ENCODE measurements at places on chromosomes 7 and 10. TPM values are rescaled to one million over a fixed set of nuclear protein-coding genes. Genes with fewer than 3 reads are reported as not detected.

DNA sequence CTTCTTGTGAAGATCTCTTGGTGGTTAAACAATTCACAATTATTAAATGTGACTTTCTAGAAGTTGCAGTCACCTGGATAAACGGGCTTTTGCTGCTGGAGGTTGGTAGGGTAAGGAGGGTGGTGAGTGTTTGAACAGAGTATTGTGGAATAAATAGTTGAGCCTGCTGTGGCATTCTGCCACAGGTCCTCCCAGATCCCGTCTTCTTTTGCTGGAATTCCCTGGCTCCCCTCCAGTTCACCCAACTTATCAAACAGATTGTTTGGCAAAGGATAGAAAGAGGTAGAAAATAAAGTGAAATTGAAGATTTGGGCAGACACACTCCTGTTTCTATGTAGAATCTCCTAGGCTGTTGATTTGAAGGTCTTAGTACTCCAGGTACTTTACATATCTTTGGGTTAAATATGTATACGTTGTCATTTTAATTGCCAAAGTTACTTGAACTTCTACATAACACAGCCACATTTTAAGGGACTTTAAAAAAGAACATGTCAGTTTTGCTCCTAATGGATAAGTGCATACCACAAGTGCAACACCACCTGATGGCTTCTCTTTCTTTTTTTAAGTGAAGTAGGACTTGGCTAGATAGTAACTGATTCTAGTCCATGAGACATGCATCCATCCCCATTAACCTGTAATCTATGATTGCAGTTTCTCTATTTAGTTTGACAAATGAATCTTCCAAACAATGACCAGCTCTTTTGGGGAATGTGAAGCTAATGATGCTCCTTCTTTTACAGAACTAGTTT, 83.0 kb downstream of the ARL4A start:
- DNase-seq: no peak

GRCh38 chr7:69078997-69079769, 519.1 kb upstream of the AUTS2 start:
- DNase-seq: no peak

GRCh38 chr10:109374215-109374614, 549.1 kb downstream of the XPNPEP1 start:
- DNase-seq: no peak

GRCh38 chr7:100674411-100675104, 1.0 kb downstream of the GNB2 start:
- DNase-seq: peak; percentile 53

DNA sequence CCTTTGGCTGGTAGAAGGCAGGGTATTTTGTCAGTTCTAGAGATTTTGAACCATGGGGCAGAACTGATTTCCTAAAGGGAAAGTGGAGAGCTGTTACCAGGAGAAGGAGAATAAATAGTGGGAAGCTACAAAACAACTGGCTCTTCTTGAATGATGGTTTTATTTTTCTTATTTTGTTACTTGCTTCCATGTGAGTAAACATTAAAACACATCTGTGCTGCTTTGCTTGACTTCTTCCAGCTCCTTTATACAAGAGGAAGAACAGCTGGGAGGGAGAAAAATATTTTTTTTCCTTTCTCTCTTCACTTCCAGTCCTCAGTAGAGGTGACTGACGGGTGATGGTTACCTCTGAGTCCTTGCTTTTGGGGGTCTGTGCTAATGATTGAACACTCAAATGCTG, 30.0 kb upstream of the SYPL1 start:
- DNase-seq: no peak

GRCh38 chr7:153432063-153432462, 620.1 kb upstream of the DPP6 start:
- no peak for DNase-seq

DNA sequence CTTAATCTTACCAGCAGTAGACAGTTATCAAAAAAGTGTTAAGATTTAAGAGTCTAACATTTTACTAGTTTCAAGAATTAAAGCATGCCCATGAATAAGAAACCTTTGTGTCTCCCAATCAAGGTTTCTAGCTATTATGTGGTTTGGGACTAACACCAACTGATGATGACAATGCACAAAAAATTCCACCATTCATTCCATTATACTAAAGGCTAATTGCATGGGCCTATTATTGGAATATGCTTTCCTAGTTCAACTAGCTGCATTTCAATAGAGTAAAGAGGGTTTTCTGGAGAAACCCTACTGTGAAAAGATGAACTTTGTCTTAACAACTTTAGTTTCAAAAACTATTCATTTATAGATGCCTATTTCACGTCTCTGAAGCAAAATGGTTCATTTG, 44.6 kb downstream of the UBE2H start:
- DNase-seq: no peak

DNA sequence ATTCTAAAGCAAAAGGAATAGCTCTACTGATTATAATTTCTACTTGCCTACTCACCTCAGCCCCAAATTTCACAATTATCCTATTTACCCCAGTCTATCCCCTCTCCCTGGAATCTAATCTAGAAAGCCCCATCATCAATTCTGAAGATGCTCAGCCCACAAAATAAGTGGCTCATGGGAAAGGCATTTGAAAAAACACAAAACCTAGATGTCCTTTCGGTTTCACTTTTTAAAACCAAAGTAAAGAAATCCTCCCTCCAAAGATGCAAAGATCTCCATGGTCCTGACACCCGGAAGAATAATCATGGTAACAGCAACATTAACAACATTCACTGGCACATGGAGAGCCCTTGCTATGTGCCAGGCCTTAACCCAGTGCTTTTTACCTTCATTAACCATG, 224.8 kb downstream of the FGFR2 start:
- no peak for DNase-seq

GRCh38 chr7:127177156-127177555, 75.6 kb downstream of the GRM8 start:
- no peak for DNase-seq

DNA sequence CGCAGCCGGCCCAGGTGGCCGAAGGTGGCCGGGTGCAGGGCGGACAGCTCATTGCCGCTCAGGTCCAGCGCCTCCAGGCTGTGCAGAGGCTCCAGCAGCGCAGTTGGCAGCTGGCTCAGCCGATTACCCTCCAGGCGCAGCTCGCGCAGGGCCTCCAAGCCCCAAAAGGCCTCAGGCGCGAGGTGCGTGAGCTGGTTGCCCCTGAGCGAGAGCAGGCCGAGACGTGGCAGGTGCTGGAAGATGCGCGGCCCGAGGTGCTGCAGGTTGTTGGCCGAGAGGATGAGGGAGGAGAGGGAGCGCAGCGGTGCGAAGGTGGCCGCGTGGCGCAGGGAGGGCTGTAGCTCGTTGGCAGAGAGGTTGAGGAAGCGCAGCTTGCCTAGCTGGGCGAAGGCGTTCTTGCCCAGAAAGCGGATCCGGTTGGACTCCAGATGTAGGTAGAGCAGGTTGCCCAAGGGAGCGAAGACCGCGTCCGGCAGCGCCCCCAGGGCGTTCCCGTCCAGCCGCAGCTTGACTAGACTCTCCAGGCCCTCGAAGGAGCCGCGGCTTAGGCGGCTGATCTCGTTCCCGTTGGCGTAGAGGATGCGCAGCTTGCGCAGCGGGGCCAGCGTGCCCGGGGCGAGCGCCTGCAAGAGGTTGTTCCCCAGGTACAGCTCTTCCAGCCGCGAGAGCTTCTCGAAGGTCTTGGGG, 923 bp downstream of the TRIL start:
- peak; percentile 52 for DNase-seq

GRCh38 chr10:110609605-110610004, 34.5 kb upstream of the RBM20 start:
- DNase-seq: no peak

GRCh38 chr10:60069311-60069710, 163.0 kb upstream of the CCDC6 start:
- DNase-seq: no peak

DNA sequence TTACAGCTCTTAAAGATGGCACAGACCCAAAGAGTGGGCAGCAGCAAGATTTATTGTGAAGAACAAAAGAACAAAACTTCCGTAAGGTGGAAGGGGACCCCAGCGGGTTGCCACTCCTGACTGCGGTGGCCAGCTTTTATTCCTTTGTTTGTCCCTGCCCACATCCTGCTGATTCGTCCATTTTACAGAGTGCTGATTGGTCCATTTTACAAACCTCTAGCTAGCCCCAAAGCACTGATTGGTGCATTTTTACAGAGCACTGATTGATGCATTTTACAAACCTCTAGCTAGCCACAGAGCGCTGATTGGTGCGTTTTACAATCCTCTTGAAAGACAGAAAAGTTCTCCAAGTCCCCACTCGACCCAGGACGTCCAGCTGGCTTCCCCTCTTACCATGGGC, 16.8 kb upstream of the CCSER2 start:
- DNase-seq: no peak

DNA sequence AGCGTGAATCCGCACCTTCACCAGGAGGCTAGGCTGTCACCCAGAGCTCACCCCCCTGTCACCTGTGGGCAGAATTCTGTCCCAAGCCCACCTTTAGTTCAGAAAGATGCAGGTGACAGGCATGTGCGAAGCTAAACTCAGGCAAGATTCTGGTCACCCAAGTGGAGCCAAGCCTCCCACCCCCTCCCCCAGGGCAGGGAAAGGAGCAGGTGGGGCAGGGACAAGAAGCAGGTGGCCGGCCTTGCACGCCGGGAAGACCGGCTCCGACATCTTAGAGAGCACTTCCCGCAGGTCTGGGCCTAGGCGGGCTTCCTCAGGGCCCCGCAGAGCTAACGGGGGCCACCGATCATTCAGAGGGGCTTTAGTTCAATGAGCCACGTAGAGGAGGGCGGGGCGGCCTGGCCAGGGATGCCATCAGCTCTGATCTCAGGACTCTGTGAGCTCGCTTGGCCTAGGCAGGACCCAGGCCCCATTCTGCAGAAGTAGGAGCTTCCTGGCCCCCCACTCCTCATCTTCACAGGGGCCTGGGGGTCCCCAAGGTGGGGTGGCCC, 19.9 kb downstream of the UNCX start:
- DNase-seq: peak; percentile 18

GRCh38 chr10:47261121-47261520, 38.9 kb upstream of the GDF10 start:
- no peak for DNase-seq

DNA sequence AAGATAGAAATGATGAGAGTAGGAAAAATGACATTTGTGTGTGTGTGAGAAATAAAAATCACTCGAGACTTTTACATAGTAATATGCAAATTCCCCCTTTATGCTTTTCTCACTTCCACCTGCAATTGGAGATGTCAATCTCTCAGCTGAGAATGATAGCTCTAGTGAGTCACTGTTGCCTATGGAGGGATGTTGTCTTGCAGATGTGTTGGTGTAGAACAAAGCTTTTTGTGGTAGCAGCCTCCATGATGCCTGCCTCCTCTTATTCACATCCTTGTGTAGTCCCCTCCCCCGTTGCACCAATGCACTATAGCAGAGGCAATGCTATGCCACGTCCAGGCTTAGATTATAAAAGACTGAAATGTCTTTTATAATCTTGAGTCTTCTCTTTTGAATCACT, 33.8 kb downstream of the SPAG6 start:
- no peak for DNase-seq

DNA sequence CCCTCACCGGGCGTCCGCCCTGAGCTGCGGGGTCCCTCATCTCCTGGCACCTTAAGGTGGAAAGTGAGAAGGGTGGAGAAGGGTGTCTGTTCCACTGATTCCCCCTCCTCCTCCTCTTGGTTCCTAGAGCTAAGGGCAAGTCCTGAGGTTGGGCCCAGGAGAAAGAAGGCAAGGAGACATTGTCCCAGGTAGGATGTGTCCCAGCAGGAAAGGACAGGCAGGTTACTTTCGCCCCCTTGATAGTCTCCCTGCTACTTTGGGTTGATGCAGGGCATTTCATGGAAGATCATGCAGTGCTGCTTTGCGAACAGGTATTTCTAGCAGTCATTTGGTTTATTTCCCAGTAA, 582 bp downstream of the STEAP2 start:
- no peak for DNase-seq

DNA sequence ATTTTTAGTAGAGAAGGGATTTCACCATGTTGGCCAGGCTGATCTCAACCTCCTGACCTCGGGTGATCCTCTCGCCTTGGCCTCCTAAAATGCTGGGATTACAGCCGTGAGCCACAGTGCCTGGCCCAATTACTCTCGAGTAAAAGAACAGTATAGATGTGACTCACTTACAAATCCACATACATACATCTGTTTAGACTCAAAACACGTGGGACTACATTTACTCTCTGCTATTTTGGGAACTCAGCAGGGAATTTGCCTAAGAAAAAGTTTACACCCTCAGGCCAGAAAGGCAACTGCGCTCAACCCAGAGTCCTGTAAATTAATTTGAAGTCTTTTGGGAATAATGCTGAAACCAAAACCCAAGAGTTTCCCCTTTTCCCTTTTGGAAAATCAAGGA, 289.7 kb downstream of the KLF6 start:
- no peak for DNase-seq

DNA sequence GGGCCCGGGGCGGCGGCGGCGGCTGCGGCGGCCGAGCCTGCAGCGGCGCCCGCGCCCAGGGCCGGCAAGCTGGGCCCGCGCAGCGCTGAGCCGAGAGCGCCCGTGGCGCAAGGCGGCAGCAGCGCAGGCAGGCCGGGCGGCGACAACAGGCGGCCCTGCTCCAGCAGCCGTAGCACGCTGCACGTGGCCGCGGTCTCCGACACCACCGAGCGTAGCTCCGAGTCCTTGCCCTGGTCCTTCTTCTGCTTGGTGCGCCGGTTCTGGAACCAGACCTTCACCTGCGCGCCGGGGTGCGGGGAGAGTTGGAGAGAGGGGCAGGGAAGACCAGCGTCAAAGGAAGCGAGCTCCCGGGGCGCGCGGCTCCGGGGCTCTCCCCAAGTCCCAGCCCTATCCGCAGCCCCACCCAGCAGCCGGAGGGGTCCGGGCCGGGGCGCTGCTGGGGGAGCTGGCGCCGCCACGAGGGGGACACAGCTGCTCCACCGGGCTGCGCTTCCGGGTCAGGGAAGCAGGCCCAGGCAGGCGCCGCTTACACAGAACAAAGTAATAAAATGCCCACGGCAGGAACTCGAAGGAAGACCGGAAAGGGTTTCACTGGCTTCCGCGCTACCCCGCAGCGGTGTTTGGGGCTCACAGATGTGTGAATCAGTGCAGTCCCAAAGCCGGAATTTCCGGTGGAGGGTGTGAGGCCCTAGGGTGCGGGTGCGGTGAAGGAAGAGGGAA, 3.6 kb downstream of the VAX1 start:
- DNase-seq: peak; percentile 71

GRCh38 chr7:119594956-119595355, 678.0 kb upstream of the KCND2 start:
- DNase-seq: no peak

GRCh38 chr7:30057741-30058140, 29.5 kb downstream of the PLEKHA8 start:
- no peak for DNase-seq

- DNase-seq: no peak
Observed at GRCh38 chr10:59611048-59611447, 98.6 kb downstream of the SLC16A9 start.

DNA sequence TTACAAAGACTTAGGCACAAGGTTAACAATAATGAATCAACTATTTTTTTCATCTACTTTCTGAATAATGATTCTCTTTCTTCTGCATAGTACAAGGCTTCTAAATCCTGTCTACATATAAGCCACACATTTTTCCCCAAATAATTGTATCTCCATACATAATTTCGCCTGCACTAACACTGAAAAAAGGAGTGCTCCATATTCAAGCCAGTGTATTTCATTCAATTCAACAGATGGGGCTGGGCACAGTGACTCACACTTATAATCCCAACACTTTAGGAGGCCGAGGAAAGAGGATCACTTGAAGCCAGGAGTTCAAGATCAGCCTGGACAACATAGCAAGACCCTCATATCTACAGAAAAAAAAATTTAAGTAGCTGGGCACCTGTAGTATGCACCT, 86.0 kb upstream of the ZNF800 start:
- no peak for DNase-seq

KLF14 gene
- not detected for total RNA-seq

ATOH7 gene
- total RNA-seq: 0.86 TPM

GRM8 gene
- 7.8 TPM for total RNA-seq

TRIM50 gene
- not detected for total RNA-seq

FOXI2 gene
- 0.17 TPM for total RNA-seq

IDI2 gene
- not detected for total RNA-seq

PRSS37 gene
- not detected for total RNA-seq
